ENCODE measurements at places on chromosomes 11 and 22.

DNA sequence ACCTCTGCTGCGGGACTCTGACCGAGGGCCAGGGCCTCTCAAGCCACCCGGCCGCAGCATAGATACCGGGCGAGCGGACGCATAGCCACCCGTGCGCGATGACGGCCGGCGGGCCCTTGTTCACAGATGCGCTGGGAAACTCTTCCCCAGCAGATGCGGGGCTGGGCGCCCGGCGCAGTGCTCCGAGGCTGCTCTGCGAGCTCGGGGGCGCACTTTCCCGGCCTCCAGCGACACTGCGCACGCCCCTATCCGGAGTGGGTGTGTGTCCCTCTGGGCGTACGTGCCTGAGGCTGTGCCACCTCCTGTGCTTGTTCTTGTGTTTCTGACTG, 104.7 kb upstream of the E2F8 start:
- no peak for DNase-seq

DNA sequence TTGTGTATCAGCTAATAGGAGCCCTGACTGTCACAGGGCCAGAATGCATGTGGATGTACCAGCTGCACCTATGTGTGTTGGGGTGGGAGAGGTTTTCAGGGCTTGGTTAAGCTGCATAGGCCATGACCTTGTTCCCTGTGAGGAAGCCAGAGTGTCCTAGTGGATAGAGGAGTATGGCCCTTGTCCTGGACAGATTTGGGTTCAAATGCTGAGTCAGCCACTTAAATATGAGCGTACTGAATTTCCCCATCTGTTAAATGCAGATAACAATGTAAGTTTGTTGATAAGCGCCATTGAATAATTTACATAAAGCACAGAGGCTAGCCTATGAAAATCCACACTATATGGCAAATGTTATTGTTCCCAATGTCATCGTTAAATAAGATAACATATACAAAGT, 74.4 kb downstream of the PANX1 start:
- DNase-seq, result no peak

GRCh38 chr22:46777609-46777970, 15.1 kb downstream of the TBC1D22A start:
- DNase-seq, result no peak

- no peak for DNase-seq
Measured at GRCh38 chr11:32071811-32072210, 19.1 kb upstream of the RCN1 start.

GRCh38 chr22:43236411-43237166, 49.7 kb upstream of the TTLL12 start:
- no peak for DNase-seq

- no peak for DNase-seq
Measured at GRCh38 chr22:41481131-41481830, 12.4 kb downstream of the ACO2 start.

DNA sequence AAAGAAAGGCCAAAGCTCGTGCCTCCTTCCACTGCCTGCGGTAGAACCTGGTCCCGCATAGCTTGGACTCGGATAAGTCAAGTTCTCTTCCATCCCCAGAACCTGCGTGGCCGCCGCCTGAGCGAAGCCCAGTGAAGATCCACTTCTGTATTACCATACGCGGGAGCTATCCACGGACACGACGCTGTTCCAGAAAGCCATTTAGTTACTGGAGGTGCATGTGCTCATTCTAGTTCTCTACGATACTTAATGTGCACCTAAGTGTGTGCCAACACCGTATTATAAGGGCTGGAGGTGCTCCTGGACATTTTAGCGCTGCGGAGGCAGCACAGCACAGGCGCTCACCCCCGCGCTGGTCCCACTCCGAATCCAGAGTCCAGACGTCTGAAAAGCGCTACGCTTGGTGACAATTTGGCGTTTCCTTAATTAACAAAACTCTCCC, 1.4 kb downstream of the WT1 start:
- DNase-seq, result no peak

DNA sequence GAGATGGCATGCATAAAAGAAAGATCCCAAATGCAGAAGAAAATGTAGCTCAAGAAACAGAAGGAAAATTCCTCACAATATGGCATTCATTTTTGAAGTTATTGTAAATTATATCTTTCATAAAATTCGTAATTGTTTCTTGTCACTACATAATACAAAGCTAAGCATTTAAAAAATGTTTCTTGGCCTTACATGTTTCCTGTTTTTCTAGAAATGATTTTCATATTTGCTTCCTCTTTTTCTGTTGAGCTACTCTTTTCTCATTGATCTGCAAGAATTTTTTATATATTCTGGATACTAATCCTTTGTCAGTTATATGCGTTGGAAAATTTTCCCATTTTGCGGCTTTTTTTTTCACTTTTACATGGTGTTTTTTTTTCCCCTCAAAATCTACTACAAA, 48.0 kb downstream of the ENTHD1 start:
- no peak for DNase-seq

GRCh38 chr11:76656571-76657081, 13.9 kb downstream of the LRRC32 start:
- no peak for DNase-seq

DNA sequence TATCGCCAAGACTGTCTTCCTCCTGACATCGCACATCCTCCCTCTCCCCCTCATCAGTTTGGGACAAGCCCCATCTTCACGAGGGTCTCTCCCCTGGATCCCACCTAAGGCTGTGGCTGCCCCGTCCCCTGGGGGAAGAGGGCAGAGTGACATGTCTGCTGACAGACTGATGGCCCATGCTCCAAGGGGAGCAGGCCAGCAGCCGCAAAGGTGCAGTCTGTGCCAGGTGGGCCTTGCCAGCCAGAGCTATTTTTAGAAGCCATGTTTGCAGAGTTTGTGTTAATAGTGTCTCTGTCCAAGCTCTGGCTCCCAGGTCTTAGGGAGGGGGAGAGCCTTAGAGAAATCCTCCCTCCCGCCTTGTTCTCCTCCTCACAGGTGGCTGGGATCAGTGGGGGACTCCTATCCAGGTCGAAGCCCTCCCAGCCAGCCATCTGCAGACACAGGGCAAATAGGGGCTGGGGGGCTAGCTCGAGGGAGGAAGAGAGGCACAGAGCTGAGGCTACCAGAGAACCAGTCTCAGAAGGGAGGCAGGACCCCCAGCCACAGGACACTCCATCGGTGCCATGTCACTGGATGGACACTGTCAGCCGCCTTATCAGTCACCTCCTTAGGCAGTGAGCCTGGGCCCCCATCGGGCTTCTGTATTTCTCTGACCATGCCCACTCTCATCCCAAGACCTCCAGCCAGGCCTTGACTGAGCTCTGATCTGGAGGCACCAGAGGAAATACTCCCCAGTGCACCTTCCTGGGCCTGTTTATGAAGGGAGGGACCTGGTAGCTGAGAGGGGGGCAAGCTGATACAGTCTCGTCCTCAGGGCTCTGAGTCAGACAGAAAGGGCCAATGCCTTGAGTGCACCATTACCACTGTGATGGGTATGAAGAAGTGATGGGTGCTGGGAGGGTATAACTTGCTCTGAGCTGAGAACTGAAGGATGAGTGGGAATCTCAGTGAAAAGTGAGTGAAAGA, 49.3 kb downstream of the CHRDL2 start:
- DNase-seq, result no peak

DNA sequence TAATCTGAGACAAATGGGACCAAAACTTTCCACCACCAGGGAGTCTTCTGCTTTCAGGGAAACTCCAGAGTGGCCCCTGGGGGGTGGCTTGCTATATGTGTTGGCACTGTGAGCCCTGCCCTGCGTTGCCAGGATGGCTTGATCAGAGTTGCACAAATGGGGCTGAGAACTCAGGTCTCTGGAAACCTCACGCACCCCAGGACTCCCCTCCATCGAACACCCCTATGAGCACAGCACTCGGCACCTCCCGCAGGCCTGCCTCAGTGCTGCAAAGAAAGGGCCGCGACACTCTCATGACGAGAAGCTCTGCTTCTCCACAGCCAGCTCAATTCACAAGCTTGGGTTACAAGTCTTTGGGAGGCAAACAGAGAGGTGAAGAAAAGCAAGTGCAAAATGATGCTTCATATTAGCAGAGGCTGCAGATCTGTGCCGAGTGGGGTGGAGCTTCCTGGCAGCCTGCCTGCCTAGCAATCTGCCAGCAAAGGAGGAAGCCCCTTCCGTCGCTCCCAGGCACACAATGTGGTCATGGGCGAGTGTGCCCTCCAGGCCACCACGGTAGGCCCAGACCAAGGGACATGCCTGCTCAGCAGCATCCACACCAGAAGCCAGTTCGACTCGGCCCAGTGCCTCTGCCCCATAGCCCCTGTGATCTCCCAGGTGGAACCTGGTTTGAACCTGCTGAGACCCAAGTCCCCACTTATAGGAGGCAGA, 55.7 kb downstream of the MYH9 start:
- no peak for DNase-seq

DNA sequence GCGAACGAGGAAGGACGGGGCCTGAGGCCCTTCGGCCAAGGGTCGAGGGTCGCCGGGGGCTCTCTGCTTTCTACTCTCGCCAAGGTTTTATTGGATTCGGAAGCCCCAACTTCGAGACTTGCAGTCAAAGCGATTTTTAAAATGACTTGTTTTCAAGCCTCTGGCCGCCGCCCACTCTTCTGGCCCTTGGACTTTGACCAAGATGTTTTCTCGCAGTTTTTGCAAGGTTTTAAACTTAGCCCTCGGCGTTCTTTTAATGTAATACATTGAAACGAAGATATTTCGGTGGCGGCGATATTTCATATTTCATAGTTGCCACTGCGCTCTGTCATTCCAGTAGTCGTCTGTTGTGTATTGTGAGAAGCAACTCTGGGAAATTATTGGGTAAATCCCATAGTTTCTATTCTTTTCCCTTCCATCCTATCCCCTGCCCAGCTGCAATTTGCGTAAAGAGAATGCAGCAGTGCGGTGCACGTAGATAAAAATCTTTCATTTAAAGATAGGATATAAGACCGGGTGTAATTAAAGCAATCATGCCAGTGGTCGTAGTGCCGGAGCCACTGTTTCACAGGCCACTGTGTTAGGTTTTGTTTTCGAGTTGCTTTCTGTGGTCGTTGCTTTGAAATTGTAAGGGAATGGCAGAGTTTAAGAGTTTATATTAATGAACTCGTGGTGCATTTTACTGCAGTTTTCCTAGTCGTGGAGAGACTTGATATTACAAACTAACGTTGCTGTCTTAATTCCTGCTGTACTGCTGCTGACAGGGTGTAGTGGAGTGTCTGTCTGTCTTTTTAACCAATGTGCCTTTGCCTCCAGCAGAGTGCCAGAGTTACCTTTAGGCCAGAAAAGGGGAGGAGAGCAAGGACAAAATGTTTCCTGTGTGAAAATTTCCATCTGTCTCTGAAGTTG, 702 bp downstream of the BIRC2 start:
- DNase-seq, result no peak

DNA sequence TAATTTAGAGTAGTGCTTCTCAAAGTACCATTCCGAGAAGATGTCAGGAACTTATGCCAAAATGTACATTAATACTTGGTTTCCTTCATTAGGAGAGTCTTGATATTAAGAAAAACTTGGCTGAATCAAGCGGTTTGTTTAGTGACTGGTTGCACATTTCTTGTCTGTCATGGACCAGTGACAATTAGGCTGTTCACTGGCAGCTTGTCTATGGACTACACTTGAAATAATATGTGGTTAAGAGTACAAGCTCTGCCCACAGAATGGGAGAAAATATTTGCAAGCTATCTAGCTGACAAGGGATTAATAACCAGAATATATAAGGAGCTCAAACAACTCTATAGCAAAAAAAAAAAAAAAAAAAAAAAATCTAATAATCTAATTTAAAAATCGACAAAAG, 24.6 kb downstream of the COA4 start:
- DNase-seq, result no peak

DNA sequence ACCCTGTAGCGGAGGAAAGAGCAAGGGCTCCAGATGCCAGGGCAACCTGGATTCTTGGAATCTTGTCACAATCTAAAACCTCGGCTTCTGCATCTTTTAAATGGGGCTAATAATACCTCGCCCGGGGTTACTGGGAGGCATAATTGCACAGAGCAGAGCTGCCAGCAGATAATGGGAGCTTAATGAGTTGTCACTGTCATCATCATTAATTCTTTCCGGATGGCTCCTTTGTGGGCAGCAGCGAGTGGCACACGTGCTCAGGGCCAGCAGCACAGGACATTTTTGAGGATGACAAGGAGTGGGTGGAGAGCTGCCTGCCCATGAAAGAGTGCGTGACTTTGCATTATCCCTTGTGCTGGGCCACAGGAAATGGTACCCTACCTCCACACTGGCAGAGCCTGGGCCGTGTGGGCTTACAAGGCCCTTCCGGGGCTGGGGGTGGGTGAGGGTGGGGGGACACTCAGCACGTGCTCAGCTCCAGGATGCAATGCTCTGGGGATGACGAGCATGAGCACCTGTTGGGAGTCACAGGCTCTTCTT, 5.7 kb downstream of the PDGFB start:
- DNase-seq, result no peak

- DNase-seq, result no peak
Measured at GRCh38 chr11:10538924-10539323, 2.1 kb downstream of the RNF141 start.

GRCh38 chr11:86046116-86046515, 22.8 kb downstream of the PICALM start:
- DNase-seq, result no peak

DNA sequence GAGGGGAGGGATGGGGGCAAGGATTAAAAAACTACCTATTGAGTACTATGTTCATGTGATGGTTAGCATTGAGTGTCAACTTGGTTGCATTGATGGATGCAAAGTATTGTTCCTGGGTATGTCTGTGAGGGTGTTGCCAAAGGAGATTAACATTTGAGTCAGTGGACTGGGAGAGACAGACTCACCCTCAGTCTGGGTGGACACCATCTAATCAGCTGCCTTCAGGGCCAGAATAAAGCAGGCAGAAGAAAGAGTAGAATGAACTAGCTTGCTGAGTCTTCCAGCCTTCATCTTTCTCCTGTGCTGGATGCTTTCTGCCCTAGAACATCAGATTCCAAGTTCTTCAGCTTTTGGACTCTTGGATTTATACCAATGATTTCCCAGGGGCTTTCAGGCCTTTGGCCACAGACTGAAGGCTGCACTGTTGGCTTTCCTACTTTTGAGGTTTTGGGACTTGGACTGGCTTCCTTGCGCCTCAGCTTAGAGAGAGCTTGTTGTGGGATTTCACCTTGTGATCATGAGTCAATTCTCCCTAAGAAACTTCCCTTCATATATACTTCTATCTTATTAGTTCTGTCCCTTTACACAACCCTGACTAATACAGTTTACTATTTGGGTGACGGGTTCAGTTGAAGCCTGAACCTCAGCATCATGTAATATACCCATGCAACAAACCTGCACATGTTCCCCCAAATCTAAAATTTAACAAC, 70.2 kb downstream of the MTNR1B start:
- DNase-seq, result no peak

- peak; percentile 10 for DNase-seq
Measured at GRCh38 chr22:35540595-35541253, at the start of gene RASD2. Gene RASD2, plus strand, starts transcription at chr22:35540831. Its CDS starts 5,979 bp downstream, at chr22:35546810.

DNA sequence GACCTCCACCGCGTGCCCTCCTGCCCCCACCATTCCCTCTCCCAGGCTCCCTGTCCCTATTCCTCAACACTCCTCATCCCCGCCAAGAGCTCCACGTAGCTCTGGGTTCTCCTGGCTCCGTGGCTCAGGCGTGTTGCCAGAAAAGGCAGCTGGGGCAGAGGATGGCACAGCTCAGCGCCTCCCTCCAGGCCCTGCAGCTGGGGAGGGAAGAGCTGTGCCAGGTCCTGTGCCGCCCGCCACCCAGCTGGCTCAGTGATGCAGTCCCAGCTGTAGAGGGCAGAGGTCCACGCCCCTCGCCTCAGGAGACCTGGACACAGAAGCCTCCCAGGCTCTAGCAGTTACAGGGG, 4.2 kb downstream of the ARHGAP1 start:
- DNase-seq, result no peak

GRCh38 chr22:43101306-43101705, 9.2 kb upstream of the BIK start:
- no peak for DNase-seq

- no peak for DNase-seq
Measured at GRCh38 chr11:80849253-80849652, 1408.4 kb upstream of the TENM4 start.

GRCh38 chr11:76686261-76687079, 15.9 kb upstream of the LRRC32 start:
- no peak for DNase-seq

All from activated naive CD8-positive, alpha-beta T cell treated with anti-CD3 and anti-CD28 coated beads, Interleukin-2, amount 50 U/mL, for 16 hours (primary cell).